Stimulated activated CD4-positive, alpha-beta T cell treated with anti-CD3 and anti-CD28 coated beads, Interleukin-1b, Interleukin-23, amount 100 ng/mL, for 1 hour (primary cell): ENCODE measurements at places on chromosomes 11 and 22.

DNA sequence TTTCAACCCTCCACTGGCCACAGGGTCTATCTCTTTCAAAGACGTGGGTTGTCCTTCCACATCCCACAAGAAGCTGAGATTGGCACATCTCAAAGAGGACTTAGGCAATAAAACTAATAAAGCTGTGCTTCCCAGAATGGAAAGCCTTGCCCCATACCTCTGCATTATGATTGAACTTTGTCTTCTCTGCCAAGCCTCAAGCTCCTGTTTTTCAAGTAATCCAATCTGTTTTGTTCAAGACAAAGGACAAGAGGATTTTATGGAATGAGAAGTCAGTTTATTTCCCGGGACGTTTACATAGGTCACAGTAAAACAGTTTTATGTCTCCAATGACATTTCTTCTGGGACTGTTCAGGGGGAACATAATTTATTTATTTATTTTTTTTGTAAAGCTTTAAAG, 108.4 kb downstream of the GALNT18 start:
- DNase-seq, result no peak

- no peak for DNase-seq
Observed at GRCh38 chr11:43200031-43200430, 111.8 kb upstream of the API5 start.

DNA sequence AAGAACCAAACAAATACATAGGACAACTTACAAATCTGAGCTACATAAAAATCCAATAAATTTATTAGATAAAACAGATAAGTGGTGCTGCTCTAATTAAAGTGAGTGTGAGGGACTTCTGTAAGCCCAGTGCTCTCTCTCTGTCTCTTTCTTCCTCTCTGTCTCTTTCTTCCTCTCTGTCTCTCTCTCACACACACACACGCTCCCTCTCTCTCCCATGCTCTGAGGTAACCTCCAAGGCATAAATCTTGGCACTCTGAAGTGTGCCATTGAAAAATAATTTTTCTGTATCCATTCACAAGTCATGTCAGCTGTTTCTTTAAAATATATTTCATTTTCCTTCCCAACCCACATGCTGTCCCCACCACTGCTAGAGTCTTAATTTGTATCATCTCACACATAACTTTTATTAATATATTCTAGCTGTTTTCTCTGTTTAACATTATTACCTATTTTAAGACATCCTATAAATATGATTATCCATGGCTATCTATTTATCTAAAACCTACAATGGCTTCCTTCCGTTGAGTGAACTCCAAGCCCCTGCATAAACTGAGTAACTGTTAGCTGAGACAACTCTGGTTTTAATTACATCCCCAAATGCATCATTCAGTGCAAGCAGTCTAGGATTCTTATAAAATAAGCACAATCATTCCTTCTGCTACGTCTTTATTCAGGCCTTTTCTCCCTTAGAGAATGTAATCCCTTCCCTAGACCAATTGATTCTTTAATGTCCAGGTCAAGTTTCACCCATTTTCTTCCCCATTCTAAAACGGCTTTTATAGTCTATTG, 57.4 kb upstream of the SLC5A12 start:
- no peak for DNase-seq

- DNase-seq, result no peak
Observed at GRCh38 chr11:66866511-66866986, 9.7 kb downstream of the LRFN4 start.

DNA sequence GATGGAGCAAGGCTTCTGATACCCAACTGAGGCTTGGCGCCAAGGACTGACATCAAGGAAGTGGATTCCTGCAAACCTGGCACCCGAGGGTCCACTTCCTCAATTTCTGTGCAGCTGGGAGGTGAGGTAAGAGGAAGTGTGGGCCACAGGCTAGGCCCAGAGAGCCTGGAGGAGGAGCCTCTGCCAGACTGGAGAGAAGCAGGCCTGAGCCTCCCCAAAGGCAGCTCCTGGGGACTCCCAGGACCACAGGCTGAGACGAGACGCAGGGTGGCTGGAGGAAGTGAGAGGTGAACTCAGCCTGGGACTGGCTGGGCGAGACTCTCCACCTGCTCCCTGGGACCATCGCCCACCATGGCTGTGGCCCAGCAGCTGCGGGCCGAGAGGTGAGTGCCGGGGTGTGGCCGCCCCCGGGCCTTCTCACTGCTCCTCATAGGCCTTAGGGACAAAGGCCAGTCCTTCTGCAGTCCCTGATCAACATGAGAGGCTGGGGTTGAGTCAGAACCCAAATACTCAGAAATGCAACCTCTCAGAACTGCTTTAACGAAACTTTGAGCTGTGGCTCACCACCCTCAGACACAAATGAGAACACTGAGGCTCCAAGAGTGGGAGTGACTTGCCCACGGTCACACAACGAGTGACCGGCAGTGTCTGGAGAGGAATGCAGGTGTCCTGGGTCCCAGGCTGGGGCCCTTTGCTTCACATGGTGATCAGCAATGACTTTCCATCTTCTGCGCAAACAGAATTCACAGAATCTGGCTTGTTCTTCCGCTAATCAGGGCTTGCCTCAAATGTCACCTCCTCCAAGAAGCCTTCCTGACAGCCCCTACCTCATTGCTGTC, at the start of gene NCF4:
Gene NCF4 (plus strand): TSS at position 186 of the 839 bp plus-strand sequence. CDS start 166 bp downstream, at position 352.
- DNase-seq, result no peak

DNA sequence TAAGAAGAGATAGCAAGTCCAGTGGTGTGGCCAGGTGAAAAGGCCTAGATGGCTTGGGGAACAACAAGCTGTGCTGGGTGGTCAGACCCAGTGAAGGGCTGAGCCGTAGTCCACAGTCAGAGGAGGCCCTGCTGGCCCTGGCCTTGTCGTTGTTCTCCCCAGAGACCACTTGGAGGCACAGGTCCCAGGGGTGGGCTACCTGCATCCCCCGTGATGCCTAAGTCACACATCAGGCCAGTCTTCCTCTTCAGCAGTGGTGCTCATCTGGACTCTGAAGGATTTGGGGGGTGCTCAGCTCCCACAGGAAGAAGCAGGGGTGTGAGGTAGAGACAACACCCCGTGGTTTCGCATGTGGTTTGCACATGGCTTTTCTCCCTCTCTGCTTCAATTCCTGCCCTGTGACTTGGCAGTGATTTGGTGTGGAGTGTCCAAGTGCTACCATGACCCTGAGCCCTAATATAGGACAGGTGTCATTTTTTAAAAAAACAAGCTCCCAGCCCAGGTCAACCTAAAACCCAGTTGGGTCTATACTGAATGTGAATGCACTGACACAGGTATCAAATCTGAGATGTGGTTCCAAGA, 51.0 kb downstream of the ALX4 start:
- no peak for DNase-seq

DNA sequence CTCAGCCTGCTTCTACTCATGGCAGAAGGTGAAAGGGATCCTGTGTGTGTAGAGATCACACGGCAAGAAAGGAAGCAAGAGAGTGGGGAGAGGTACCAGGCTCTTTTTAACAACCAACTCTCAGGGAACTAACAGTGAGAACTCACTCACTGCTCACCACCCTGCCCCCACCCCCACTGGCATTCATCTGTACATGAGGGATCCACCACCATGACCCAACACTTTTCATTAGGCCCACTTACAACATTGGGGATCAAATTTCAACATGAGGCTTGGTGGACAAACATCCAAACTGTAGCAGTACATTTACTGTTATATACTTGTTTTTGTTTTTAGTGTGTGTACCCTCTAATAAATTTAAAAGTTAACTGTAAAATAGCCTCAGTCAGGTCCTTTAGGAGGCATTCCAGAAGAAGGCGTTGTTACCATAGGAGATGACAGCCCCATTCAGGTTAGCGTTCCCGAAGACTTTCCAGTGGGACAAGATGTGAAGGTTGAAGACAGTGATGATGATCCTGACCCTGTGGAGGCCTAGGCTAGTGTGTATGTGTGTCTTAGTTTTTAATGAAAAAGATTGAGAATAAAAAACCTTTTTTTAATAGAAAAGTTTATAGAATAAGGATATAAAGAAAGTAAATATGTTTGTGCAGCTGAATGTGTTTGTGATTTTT, 11.3 kb downstream of the CUL5 start:
- DNase-seq, result no peak

DNA sequence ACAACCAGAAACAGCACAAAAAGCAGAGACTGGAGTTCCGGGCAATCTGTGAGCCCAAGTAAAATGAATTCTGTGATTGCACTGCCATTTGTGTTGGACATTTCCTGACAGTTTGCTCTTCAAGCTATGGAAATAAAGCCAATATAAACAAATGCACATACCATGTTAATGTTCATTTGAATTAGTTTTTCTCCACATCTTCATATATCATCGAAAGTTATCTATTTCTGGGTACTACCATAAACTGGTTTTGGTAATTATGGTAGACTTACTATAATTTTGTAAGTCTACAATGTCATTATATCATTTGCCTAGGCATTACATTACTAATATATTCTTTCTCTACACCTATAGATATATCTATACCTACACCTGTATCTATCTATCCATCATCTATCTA, at the start of gene OR5M11:
Gene OR5M11 (minus strand): TSS at position 101 of the 400 bp plus-strand sequence. CDS start 0 bp downstream, at position 101.
- no peak for DNase-seq

GRCh38 chr11:66854231-66854661, 2.6 kb upstream of the LRFN4 start:
- no peak for DNase-seq

GRCh38 chr11:40132912-40133311, 1326.5 kb downstream of the LRRC4C start:
- no peak for DNase-seq

DNA sequence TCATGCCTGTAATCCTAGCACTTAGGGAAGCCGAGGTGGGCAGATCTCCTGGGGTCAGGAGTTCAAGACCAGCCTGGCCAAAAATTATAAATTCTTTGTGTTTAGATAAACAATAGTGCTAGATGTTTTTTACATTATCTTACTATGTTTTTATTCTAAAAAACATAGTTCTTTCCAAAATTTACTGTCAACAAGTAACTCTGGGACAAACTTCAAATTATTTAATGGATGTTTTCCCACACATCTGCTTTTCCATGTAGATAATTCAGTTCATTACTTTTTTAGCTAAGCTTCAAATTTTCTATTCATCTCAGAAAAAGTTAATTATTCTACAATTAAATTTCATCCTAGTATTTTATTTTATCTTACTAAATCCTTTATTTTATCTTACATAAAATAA, 596.2 kb upstream of the LRRC4C start:
- DNase-seq, result no peak

- no peak for DNase-seq
Observed at GRCh38 chr11:18769802-18770456, 21.7 kb downstream of the PTPN5 start.

DNA sequence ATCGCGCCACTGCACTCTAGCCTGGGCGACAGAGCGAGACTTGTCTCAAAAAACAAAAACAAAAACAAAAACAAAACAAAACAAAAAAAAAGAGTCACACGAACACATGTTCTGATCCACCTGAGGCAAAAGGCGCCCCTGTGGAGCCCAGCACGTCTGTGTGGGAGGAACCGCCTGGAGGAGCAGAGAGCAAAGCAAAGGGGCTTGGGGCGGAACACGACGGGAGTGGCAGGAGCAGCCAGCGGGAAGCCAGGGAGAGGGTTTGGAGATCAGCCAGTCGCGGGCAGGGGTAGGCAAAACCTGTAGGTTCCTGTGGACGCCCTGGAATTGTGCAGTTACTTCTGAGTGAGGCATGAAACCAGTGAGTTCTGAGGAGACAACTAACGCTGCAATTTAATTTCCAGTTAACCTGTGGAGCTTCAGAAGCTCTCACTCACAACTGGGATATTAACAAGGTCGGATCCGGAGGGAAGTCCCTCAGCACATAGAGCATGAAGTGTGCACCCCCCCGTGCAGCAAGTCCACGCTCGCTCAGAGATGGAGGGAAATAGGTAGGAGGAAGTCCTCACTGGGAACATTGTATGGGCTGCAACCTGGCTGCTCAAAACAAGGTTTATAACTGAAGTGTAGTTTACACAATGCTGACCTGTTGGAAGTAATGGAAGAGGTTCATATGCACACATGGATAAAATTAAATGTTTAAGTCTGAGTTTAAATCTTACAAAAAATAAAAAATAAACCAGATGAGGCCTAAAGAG, 13.2 kb upstream of the USP18 start:
- DNase-seq, result no peak

DNA sequence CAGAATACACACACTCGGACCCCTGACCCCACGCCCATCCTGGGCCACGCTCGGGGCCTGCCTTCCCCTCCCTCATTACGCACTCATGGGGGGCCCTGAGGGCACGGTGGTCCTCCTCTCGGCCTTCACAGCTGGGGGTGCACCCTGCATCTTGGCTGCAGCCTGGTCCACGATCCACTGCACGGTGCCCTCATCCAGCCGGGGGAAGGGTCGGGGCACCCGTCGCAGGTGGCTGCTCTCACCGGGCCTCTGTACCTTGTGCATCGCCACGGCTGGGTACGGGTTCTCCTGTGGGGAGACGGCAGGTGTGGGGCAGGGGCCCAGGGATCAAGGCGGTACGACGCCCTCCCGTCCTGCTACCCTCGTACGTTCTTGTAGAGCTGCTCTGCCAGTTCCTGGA, 10.4 kb downstream of the SBF1 start:
- no peak for DNase-seq

- no peak for DNase-seq
Observed at GRCh38 chr22:12601870-12602779, 2925.9 kb upstream of the OR11H1 start.

DNA sequence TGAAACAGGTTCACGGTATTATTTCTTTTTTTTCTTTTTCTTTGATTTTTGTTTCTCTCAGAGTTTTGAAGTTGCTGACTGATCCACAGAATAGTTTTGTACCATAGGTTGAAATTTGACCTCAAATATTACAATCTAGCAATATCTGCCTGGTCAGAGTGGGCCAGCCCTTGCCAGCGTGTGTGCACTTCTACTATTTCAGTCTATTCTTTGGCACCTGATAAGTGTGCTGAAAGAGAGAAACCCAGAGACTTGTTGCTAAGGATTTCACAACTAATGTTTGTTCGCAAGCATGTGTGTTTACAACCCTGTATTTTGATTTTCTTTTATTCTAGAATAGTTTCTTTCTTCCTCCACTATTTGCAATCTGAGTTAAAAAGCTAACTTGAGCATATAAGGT, 1125.2 kb upstream of the CNTN5 start:
- no peak for DNase-seq

GRCh38 chr11:12069066-12069676, 41.2 kb upstream of the MICAL2 start:
- no peak for DNase-seq

- DNase-seq, result no peak
Observed at GRCh38 chr22:17867160-17867785, 93.0 kb upstream of the BID start.
